ENCODE measurements at places on chromosomes 2 and 18.

DNA sequence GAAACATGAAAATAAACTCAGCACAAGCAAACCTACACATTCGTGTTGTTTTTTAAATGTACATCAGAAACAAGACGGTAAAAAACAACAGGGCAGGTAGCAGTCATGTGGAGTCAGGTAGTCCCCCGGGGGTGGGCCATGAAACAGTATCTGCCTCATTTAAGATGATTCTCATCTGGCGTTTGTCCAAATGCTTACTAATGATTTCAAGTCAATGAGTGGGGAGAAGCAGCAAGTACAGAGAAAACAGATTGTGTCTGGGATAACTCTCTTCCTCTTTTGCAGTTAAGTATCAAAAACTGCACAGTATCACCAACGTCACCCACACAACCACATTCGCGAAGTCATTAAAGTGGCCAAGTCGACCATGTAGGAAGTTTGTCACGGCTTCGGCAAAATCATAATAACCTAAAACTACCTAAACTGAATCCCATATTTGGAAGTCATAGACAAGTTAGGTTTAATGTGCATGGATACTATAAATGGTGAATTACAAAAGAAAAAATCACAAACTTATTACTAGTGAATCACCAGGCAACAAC lies 1.3 kb downstream of the LAPTM4A start:
- no peak for DNase-seq

DNA sequence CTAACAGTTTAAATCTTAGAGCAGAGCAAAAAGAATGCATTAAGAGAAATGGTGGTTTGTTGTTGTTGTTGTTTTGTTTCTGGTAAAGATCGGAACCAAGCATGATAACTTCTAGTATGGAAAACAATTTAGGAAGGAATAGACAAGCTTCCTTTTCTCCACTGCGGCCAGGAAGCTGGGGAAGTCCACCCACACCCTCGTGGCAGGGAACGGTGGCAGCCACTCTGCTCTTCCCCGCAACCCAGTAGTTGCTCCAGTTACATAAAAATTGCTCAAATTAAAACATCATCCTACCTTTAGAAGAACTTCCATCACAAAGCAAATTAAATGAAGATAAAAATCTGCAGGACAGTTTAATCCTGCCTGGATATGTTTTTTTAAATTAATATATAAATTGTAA lies 113.0 kb downstream of the RBMS1 start:
- no peak for DNase-seq

GRCh38 chr2:50649626-50650402 lies 382.1 kb downstream of the NRXN1 start:
- no peak for DNase-seq

DNA sequence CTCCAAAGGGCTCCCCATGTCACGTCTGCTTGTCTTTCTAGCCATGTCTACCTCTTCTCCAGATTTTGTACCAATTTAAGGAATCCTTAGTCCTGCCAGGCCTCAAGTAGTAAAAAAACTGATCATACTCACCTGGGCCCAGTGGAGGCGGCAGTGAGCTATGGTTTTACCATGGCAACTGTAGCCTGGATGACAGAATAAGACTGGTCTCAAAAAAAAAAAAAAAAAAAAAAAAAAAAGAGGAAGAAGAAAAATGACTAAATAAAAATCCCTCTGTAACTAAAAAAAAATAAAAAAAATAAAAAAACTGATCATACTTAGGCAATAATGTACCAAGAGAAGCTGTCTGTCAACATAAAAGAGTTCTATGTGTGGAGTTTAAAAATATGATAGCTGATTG lies 221.6 kb downstream of the NR4A2 start:
- DNase-seq: no peak

GRCh38 chr2:22020091-22020742 lies 896.4 kb downstream of the TDRD15 start:
- no peak for DNase-seq

- DNase-seq: no peak
These were observed 28.0 kb downstream of the DIPK1C start for GRCh38 chr18:74429096-74429495.

DNA sequence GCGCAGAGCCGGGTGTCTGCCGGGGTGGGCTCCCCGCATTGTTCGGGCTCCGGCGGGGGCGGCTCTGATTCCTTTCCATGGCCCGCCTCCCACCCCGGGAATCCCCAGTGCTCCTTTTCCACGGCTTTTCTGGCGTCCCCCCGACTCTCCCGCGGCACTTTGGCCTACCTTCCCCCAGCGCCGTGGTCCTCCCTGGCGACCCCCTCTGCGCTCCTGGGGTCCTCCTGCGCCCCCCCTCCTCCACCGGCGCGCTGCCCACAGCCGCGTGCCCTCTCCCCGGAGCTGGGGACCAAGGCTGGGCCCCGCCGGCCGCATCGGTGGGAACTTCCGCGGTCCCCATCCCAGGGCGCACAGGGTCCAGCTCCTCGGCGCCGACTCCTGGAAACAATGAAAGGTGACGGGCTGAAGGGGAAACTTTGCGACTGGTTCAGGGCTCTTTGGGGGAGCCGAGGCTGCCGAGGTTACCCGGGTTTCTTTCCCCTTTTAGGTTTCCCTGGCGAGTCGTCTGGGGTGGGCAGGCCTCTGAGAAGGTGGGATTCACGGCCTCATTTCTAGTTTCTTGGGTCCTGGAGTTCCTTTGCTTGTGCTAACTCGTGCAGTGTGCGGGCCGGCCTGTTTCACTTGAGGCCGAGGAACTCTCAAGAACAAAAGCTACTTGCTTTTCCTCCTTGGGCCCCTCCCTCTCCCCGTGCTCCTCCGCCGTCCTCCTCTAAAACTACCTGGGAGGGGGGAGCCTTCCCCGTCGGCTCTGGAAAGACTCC lies 2.2 kb downstream of the TGIF1 start:
- no peak for DNase-seq

GRCh38 chr2:52613064-52613463 lies 1154.5 kb upstream of the CHAC2 start:
- no peak for DNase-seq

GRCh38 chr2:104472076-104472475 lies 381.8 kb upstream of the POU3F3 start:
- DNase-seq: no peak

DNA sequence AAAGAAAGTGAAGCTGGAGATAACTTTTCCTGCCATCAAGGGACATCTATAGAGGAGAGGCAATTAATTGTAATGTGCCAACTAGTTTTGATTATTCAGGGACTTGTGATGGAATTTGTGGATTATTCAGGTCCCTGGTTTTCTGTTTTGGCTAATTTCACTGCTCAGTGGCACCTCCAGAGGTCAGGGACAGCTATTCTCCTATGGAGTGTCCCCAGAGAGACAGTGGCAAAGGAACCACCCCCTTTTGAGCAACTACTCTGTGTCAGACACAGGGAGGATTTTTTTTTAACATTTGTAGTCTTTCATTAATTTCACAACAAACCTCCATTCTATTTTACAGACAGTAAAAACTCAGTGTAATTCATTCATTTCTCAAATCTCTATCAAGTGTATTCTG lies 206.0 kb upstream of the SPRED2 start:
- DNase-seq: no peak

Data from occipital lobe (tissue), 3 donors.